ENCODE measurements at places on chromosomes 7 and 10.

DNA sequence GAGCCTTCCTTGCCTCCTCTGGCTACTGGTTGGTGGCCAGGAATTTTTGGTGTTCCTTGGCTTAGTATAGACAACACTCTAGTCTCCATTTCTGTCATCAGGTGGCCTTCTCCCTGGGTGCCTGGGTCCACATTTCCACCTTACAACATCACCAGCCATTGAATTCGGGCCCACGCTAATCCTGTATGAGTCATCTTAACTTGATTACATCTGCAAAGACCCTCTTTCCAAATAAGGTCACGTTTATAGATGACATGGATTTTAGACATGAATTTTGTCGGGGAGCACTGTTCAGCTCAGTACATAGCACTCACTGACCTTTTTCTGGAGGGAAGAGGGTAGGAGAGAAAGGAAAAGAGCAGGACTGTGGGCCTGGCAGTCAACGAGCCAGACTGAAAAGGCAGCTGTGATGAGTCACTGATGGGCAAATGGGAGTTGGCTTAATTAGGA, 39.4 kb downstream of the MMRN2 start:
- DNase-seq = no peak

GRCh38 chr7:152902054-152902453, 142.5 kb downstream of the ACTR3B start:
- DNase-seq = no peak

GRCh38 chr10:36221101-36221500, 579.0 kb upstream of the FZD8 start:
- no peak for DNase-seq

DNA sequence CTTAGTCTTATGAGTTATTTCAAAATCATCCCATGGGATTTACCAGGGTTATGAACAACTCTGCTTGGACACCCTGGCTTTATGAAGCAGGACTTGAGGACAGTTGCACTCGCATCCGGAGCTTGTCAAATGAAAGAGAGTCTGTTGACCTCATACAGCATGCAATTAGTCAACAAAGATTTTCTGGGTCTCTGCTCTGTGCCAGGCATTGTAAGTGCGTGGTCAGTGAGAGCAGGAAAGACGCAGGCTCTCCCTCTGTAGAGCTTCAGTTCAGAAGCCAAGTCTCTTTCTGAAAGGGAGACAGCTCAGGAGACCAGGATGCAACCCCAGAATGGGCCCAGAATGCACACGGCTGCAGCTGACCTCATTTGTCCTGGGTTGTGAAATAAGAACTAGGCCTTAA, 45.5 kb upstream of the DMBT1 start:
- DNase-seq = no peak

DNA sequence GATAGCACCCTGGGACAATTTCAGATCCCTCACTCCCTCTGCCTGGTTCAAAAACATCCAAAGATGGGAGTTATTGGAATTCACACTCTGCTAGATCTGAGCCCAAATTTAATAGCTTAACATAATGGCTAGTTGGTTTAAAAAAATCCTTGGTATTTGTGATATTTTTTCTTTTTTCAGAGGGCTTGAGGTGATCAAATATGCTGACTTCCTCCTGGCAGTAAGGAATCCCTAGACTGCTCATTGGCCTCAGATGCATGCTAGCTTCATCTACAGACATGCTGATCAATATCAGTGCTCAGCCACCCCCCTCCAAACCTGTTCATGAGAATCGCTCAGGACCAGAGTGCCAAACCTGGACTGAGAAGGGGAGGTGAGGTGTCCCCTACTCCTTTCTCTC, 74.7 kb upstream of the PLPP4 start:
- no peak for DNase-seq

DNA sequence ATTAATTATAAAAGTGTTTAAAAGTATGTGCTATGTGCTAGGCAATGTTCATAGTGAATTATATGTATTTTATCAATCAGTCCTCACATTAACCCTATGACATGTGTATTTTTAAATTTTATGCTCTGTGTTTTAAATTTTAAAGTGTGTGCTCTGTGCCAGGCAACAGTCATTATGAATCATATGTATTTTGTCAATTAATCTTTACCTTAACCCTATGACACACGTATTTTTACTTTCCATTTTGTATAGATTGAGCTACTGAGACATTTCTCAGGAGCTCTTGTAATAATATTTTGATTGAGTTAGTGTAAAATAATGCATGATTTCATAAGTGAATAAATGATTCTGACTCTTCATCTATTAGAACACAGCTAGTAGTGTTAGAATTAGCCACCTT, 117.8 kb downstream of the THSD7A start:
- DNase-seq = no peak

DNA sequence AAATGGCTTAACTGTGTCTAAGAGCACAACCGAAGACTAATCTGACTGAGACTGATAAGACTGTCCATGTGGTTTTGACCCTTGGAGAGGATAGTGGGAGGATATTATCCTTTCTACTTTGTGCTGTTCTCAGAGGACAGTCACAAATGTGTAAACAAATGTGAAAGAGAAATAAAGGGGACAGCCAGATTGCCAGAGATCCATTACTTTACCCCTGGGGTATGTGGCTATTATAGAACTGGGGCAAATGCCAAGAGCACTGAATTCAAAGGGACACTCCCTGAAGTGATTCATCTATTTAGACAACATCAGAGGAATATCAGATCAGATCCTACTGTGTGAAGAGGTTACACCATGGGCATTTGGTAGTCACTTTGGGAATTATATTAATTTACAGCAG, 154.7 kb downstream of the RNLS start:
- DNase-seq = no peak

- DNase-seq = no peak
These were observed 44.2 kb upstream of the PTER start for GRCh38 chr10:16392531-16393069.

DNA sequence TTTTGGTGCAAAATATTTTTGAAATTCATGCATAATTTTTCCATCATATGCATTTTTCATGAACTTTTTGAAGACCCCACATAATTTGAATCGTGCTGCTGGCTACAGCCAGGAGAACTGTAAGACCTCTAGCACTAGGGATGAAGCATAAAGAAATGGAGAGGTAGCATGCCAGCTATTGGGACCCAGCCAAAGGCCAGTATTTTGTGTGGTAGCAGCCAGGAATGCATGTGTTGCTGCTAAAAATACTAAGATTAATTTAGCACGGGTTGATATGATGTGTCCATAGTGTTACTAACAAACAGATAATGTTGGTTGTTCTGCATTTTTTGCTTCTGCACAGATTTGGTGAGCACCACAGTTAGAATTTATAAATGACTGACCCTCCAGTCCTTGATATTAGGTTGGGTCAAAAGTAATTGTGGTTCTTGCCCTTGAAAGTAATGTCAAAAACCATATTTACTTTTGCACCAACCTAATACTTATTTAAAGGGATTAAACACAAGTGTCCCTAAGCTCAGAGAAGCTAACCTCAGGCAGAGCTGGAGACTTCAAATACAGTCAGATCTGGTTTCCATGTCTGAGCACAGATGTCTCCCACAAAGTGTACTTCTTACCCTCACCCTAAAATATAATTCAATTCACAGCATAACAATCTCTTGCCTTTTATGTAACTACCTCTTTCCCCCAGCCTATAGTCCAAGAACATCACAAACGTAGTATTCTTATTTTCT, 54.1 kb upstream of the NPSR1 start:
- no peak for DNase-seq

- no peak for DNase-seq
These were observed 23.6 kb upstream of the PRSS37 start for GRCh38 chr7:141864765-141865447.

DNA sequence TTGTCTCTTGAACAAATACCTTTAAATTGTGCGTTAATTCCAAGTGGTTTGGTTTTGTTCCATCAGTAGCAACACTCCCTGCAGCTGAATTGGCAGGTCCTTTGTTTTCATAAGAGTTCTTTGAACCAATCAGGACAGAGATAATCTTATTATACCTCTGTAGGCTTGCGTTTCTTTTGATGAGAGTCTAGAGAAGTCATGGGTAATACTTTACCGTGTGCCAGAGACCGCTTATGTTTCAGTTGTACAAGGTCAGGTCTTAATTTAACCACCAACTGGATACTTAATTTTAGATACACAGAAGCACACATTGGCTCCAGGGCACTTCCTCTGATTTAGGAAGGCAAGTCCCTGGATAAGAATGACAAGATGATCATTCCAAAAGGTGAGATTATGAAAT, at the start of gene ASB15:
TSS of gene ASB15 (plus strand) at position 292 of the 400 bp plus-strand sequence. CDS start 12,682 bp downstream, outside the sequence.
- no peak for DNase-seq

GRCh38 chr7:70436790-70437350, 695.1 kb upstream of the GALNT17 start:
- DNase-seq = no peak

- no peak for DNase-seq
These were observed 461.9 kb upstream of the KLF6 start for GRCh38 chr10:4246881-4247358.

DNA sequence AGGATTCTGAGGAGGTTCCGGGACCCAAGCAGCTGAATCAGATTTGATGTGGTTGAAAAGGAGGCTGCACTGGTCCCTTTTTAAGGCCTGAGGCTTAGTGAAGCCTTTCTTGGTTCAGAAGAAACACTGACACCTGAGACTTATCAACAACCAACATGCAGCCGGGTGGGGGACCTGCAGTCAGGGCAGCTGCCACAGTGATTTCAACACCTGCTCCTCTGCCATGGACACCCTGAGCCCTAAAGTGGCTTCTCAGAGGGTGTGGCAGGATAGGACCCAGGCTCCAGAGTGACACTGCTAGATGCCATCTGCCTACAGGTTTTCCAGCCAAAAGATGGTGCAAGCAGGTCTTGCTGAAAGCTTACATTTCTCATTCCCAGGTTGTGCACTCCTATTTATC, 99.3 kb downstream of the COL13A1 start:
- no peak for DNase-seq

- DNase-seq = no peak
These were observed 129.4 kb downstream of the SLC16A9 start for GRCh38 chr10:59580026-59580863.

DNA sequence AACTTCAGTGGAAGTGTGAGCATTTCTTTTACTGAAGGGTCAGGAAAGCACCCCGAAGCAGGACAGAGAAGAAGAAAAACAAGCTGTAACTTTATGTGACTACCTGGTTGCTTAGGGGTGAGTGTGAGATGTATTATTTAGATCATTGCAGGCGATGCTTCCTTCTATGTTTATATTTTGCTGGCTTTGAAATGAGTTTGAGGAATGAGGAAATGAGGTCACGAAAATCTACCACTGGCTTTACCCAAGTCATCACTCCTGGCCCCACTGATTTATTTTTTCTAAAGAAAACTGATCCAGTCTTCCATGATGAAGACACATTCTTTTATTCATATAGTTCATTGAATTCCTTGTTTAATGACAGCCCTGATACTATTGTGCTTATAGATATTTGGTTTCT, 716.6 kb upstream of the FZD8 start:
- no peak for DNase-seq

GRCh38 chr10:32153931-32154330, 97.7 kb upstream of the KIF5B start:
- DNase-seq = no peak

DNA sequence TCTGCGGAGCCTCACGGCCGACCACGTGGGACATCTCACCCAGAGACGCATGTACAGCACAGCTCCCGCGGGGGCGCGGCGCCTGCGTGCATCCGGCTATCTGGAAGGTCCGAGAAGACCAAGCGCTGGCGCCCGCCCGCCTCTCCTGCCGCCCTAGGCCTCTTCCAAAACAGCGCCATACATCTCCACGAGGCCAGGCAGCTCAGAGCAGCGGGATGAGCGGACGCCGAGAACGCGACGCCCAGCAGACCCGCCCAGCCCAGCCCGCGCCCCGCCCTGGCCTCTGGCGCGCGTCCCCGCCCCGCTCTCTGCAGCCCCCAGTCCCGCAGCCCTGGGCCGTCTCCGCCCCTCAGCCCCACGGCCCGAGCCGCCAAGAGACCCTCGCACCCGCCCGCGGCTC, 20.3 kb upstream of the LANCL2 start:
- DNase-seq = no peak

- DNase-seq = no peak
These were observed 3.5 kb upstream of the DAGLB start for GRCh38 chr7:6451224-6451705.

DNA sequence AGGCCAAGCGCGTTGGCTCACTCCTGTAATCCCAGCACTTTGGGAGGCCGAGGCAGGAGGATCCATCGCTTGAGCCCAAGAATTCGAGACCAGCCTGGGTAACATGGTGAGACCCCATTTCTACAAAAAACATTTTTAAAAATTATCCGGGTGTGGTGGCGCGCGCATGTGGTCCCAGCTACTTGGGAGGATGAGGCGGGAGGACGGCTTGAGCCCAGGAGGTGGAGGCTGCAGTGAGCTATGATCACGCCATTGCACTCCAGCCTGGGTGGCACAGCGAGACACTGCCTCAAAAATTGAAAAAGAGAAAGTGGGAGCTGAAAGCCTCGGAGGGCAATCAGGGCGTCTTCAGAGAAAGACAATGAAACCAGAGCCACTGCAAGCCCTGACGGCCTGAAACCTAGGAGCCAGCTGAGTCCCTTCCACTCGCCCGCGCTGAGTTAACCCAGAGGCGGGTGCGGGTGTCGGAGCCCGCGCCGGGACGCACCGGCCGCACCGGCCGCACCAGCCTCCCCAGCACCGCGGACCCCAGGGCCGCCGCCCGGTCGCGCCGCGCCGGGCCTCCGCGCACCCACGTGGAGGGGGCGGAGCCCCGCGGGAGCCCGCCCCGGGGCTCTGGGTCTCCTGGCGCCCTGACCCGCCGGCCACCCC, 22.4 kb downstream of the ZFAND2A start:
- no peak for DNase-seq

DNA sequence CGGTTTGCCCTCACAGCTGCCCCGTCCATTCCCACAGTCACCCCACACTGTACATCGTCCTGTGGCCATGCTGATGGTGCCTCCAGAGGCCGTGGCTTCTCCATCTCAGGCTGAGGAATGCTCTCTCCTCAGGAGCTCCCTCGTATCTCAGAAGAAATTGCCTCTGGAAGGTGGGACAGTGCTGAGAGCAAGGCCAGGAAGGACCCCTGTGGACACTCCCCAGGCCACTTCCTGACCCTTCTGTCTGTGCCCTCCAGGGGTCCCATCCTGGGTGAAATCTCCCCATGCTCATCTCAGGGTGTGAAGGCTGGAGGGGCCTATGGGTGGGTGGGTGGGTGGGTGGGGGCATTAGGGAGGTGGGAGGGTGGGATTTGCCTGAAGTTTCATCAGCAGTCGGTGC, 454.3 kb downstream of the PLXNA4 start:
- no peak for DNase-seq

DNA sequence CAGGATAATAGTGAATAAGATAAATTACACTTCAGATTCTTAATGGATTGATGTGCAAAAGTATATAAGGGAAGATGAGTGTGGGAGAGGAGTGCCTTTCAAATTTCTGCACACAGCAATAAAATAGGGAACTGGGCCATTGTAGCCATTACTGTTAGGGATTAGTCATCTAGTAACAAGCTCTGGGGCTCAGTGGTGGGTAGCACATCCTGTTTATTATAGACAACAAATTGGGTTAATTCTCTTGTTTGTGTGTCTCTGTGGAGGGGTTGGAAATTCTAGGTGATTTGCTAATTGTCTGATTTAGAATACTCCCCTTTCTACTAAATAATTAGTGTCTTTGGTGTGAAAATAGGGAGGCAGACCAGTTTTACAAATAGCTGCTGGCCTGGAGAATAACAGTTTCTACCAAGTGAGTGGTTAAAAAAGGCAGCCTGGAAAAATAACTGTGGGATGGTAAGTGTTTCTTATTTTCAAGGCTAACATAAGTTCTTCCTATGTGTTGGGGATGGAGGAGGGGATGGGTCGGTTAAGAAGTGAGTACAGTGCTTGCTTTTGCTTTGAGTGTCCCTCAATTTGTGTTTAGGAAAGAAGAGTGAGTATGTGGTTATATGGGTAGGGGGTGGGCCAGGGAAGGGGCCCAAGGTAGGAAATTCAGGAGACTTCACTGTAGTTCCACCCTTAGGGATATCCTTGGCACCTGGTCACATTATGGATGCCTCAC, 43.3 kb upstream of the TMEM248 start:
- DNase-seq = no peak

Data from CD4-positive, alpha-beta T cell treated with Interleukin-21 for 1 hour (primary cell).